ENCODE measurements at places on chromosomes 5 and 9.
A peak's percentile ranks its signal among the peaks of the same experiment; 100 is the strongest.

- no peaks in the 10 kb centered on the region for H3K27me3 ChIP-seq
- H3K27ac ChIP-seq: no peak overlapping the region
- no peak for DNase-seq
- H3K36me3 ChIP-seq: peaks cover 15% of the 10 kb centered on the region
- peaks cover 10% of the 10 kb centered on the region for H3K4me1 ChIP-seq
Observed at GRCh38 chr9:122078557-122078956, 14.6 kb downstream of the TTLL11 start.

- H3K27ac ChIP-seq: no peak overlapping the region
- no peak for DNase-seq
- H3K4me1 ChIP-seq: no peaks in the 10 kb centered on the region
- no peak overlapping the region for H3K4me3 ChIP-seq
Observed at GRCh38 chr9:24900179-24900578, 354.5 kb upstream of the IZUMO3 start.

DNA sequence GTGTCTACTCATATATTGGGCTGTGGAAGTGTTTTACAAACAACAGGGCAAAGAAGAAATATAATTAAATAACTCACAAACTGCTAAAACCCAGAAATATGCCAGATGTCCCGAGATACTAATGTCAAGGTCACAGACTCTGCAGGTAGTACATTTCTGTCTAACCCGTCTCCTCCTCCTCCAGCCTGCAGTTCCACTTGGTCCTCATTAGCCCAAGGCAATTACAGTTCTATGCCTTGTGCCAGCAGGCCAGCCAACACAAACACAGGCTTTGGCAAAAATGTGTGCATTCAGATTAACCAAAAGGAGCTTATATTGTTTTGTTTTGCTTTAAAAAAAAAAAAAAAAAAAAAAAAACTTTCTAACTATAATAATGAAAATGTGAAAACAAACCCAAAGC lies 148.8 kb downstream of the MYO10 start:
- no peak overlapping the region for H3K27ac ChIP-seq
- H3K36me3 ChIP-seq: no peaks in the 10 kb centered on the region
- DNase-seq: no peak

DNA sequence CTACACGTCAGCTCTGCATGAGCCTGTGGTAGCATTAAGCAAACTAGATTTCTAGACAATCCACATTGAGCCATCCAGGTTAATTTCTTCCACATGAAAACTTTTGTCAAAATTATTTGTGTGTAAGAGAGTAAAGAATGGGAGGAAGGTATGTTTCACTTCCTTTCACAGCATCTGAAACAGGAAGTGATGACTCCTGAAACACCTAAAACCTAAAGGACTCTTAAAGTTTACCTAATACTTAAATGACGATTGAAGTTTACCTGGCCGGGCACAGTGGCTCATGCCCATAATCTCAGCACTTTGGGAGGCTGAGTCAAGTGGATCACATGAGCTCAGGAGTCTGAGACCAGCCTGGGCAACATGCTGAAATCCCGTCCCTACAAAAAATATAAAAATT lies 223.8 kb downstream of the CEMIP2 start:
- no peak overlapping the region for H3K27ac ChIP-seq
- DNase-seq: no peak
- peaks cover 1% of the 10 kb centered on the region for H3K4me1 ChIP-seq
- H3K36me3 ChIP-seq: no peaks in the 10 kb centered on the region
- peaks cover 9% of the 10 kb centered on the region for H3K27me3 ChIP-seq
- H3K4me3 ChIP-seq: no peak overlapping the region

GRCh38 chr5:172005708-172006320 lies 624 bp downstream of the FBXW11 start:
- peaks cover 27% of the 10 kb centered on the region for H3K36me3 ChIP-seq
- peaks cover 67% of the 10 kb centered on the region for H3K4me1 ChIP-seq
- H3K27me3 ChIP-seq: no peaks in the 10 kb centered on the region
- peak overlapping the region; percentile 96 for H3K4me3 ChIP-seq

GRCh38 chr9:121217609-121218292 lies 16.1 kb upstream of the RAB14 start:
- H3K36me3 ChIP-seq: peaks cover 3% of the 10 kb centered on the region
- H3K27ac ChIP-seq: no peak overlapping the region

GRCh38 chr9:100595391-100596199 lies 17.7 kb downstream of the CAVIN4 start:
- DNase-seq: no peak
- no peaks in the 10 kb centered on the region for H3K36me3 ChIP-seq
- H3K27me3 ChIP-seq: no peaks in the 10 kb centered on the region
- H3K4me3 ChIP-seq: no peak overlapping the region

DNA sequence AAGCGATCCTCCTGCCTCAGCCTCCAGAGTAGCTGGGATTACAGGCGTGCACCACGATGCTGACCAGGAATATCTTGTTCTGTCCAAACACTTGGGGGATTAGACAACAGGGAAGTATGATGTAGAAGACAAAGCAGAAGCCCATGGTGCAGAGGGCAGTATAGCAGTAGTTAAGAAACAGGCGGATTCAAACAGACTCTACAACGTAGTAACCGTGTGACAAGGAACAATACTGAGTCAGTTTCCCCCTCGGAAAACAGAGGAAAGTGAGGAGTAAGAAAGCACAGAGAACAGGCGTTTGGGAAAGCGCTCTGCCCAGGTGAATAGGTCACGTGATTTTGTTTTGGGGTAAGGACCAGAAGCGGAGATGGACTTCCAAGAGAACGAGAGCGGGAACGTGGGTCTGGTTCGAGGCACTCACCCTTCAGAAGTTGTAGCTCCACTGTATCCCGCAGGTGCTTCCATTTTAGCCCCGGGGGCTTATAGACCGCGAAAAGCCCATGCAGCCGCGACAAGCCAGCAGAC lies 306 bp downstream of the TRUB2 start:
- peak overlapping the region; percentile 99 for H3K4me3 ChIP-seq
- H3K36me3 ChIP-seq: peaks cover 19% of the 10 kb centered on the region
- peak overlapping the region; percentile 99 for H3K27ac ChIP-seq
- no peak for DNase-seq

GRCh38 chr5:139341187-139341688 lies 416 bp upstream of the PAIP2 start:
- peak overlapping the region; percentile 94 for H3K4me3 ChIP-seq
- peaks cover 3% of the 10 kb centered on the region for H3K27me3 ChIP-seq

DNA sequence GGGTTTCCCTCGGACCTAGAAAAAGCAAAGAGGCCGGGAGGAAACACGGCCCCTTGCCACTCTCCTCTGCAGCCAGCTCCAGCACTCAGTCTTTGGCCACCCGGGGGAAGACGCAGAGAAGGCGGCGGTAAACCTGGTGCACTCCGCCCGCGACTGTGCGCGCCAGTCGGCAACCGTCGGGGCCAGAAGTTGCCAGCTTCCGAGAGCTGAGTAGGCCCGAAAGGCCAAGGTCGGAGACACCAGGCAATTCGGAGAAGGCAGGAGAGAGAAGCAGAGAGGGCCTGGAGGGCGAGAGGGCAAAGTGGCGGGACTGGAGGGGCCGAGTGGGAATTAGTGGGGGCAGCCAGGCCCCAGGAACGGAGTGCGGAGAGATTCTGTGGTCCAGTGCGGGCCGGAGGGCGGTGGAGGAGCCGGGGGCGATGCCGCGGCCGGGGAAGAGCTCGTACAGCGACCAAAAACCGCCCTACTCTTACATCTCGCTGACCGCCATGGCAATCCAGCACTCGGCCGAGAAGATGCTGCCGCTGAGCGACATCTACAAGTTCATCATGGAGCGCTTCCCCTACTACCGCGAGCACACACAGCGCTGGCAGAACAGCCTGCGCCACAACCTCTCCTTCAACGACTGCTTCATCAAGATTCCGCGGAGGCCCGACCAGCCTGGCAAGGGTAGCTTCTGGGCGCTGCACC lies at the start of gene FOXB2:
Gene FOXB2 (plus strand): TSS at position 420 of the 690 bp plus-strand sequence. CDS start 0 bp downstream, at position 420.
- no peak for DNase-seq
- H3K36me3 ChIP-seq: peaks cover 2% of the 10 kb centered on the region
- H3K27me3 ChIP-seq: peaks cover 85% of the 10 kb centered on the region
- peak within 1 kb of the TSS; percentile 29 for H3K4me3 ChIP-seq

- H3K27ac ChIP-seq: no peak overlapping the region
- H3K4me3 ChIP-seq: no peak overlapping the region
- peaks cover 5% of the 10 kb centered on the region for H3K4me1 ChIP-seq
- DNase-seq: no peak
- no peaks in the 10 kb centered on the region for H3K36me3 ChIP-seq
- no peaks in the 10 kb centered on the region for H3K27me3 ChIP-seq
Observed at GRCh38 chr5:139075066-139076050, 122.8 kb downstream of the SIL1 start.

GRCh38 chr5:112757468-112758208 lies 20.0 kb downstream of the APC start:
- no peaks in the 10 kb centered on the region for H3K27me3 ChIP-seq
- peaks cover 6% of the 10 kb centered on the region for H3K36me3 ChIP-seq
- no peak overlapping the region for H3K4me3 ChIP-seq
- H3K4me1 ChIP-seq: no peaks in the 10 kb centered on the region
- no peak overlapping the region for H3K27ac ChIP-seq

DNA sequence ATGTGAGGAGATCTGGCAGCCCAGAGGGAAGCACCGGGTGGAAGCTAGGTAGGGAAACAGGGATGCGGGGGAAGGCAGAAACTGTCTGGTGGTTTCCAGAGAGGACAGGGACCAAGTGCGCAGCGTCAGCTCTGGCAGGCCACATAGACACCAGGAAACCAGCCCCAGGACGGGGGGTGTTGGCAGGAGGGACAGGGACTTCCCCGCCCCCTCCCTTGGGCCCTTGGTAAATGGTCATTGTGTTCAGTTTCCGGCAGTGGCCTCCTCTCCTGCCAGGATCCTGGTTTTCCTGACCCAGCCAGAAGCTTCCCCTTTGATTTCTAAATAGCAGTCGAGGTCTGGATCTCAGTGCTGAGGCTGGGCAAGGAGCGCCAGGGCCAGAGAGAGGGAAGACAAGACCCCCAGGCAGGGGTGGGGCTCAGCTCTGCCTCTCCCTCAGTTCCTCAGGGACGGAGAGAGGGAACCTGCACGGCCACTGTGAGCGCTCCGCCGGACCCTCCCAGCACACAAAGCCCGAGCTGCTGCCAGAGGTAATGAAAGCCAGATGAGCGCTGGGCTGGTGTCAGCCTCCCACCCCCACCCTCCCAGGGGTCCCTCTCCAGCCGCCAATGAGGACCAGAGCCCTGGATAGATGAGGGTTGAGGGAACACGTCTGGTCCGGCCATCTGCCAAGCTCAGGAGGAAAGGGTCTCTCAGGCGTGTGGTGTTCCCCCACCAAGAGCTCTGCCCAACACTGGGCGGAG lies 1.8 kb downstream of the RALGDS start:
- DNase-seq: no peak
- no peaks in the 10 kb centered on the region for H3K27me3 ChIP-seq
- no peaks in the 10 kb centered on the region for H3K36me3 ChIP-seq
- H3K27ac ChIP-seq: peak overlapping the region; percentile 62
- peak overlapping the region; percentile 76 for H3K4me3 ChIP-seq

GRCh38 chr9:38057416-38058195 lies 11.4 kb downstream of the SHB start:
- no peaks in the 10 kb centered on the region for H3K36me3 ChIP-seq
- H3K4me1 ChIP-seq: no peaks in the 10 kb centered on the region
- H3K27me3 ChIP-seq: no peaks in the 10 kb centered on the region
- no peak overlapping the region for H3K27ac ChIP-seq

DNA sequence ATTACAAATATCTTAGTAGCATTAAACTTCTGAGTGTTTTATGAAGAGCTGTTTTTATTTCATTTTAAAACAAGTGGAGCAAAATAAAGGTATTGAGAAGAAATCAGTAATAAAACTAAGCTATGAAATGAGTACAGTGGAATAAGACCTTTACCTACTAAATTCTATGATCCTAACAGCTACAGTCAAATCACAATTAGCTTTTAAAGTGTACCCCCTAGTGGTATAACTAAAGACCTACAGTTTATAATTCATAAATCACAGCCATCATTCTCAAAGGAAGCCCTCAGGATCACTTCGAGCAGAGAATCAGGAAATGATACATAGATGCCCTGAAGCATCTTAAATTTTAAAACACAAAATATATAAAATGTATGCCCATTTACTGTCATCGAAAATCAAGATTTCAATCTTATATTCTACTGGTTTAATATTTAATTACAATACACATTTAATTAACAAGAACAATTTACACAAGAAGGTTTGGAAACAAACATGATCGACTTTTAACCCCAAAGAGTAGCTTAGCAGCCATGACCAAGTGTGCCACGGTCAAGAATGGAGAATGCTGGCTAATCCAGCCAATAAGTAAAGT lies 12.3 kb downstream of the CCNH start:
- DNase-seq: no peak
- H3K27me3 ChIP-seq: no peaks in the 10 kb centered on the region
- H3K4me1 ChIP-seq: peaks cover 30% of the 10 kb centered on the region
- peaks cover 66% of the 10 kb centered on the region for H3K36me3 ChIP-seq
- no peak overlapping the region for H3K4me3 ChIP-seq
- no peak overlapping the region for H3K27ac ChIP-seq

DNA sequence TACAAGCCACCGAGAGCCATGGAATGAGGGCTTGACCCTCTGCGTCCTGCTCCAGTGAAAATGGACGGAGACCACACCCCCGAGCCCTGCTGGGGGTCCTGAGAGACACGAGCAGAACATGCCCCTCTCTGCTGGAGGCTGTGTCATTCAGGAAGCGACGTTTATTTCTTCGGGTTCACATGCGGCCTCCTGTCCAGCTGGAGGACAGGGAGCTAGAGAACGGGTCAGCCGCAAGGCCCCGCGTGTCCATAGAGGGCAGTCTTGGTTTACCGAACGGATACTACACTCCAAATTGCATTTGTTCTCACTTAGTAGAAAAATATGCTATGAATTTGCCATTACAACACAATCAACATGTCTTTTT lies 36.1 kb downstream of the MRPL36 start:
- no peak overlapping the region for H3K4me3 ChIP-seq
- peaks cover under 1% of the 10 kb centered on the region for H3K36me3 ChIP-seq
- peak; percentile 49 for DNase-seq
- no peaks in the 10 kb centered on the region for H3K4me1 ChIP-seq
- H3K27me3 ChIP-seq: peaks cover 21% of the 10 kb centered on the region

DNA sequence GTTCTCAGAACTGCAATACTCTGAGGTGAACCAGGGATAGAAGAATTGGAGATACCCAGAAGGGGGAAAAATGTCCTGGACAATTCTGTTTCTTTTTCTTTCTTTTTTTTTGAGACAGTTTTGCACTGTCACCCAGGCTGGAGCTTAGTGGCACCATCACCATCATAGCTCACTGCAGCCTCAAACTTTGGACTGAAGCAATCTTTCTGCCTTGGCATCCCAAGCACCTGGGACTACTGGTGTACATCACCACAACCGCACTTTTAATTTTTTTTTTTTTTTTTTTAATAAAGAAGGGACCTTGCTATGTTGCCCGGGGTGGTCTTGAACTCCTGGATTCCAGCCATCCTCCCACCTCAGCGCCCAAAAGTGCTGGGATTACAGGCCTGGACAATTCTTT lies 1.9 kb downstream of the EMB start:
- no peak overlapping the region for H3K27ac ChIP-seq
- DNase-seq: no peak
- H3K4me3 ChIP-seq: peak overlapping the region; percentile 90
- H3K27me3 ChIP-seq: no peaks in the 10 kb centered on the region
- peaks cover 80% of the 10 kb centered on the region for H3K4me1 ChIP-seq

Data from activated naive CD8-positive, alpha-beta T cell treated with anti-CD3 and anti-CD28 coated beads, Interleukin-2, amount 50 U/mL, for 24 hours (primary cell).